GM12892 (cell line): ENCODE measurements at places on chromosomes 4 and X.

GRCh38 chr4:65139998-65140397 is 530.3 kb downstream of the EPHA5 start:
- DNase-seq: no peak

GRCh38 chrX:109918753-109919152 is 84.2 kb upstream of the TMEM164 start:
- DNase-seq: no peak

GRCh38 chrX:43971966-43972961 is 926 bp downstream of the NDP start:
- DNase-seq: no peak

DNA sequence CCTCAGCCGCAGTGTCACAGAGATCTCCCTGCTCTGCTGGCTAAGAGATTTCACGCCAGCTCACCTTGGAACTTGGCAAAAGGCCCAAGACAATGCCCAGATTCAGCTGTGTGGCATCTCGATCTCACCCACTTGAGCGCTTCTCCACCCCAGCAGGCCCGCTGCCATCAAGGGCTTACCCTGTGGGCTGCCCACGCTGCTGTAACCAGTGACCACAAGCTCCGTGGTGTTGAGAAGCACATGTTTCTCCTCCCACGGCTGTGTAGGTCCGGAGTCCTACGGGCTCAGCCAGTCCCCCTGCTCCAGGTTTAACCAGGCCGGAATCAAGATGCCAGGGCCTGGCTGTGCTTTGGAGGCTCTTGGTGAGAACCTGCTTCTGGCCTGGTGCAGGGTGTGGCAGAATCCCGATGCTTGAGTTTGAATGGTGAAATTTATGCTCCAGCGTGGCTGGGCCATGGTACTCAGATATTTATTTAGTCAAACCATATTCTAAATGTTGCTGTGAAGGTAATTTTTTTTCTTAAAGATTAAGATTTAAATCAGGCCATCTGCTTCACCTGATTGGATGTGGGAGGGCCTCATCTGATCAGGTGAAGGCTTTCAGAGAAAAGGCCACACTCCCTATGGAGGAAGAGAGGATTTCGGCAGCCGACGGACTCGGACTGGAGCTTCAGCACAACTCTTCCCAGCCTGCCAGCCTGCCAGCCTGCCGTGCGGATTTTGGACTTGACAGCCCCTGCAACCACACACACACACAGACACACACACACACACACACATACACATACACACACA is 24.8 kb upstream of the ADRA2C start:
- DNase-seq: no peak

DNA sequence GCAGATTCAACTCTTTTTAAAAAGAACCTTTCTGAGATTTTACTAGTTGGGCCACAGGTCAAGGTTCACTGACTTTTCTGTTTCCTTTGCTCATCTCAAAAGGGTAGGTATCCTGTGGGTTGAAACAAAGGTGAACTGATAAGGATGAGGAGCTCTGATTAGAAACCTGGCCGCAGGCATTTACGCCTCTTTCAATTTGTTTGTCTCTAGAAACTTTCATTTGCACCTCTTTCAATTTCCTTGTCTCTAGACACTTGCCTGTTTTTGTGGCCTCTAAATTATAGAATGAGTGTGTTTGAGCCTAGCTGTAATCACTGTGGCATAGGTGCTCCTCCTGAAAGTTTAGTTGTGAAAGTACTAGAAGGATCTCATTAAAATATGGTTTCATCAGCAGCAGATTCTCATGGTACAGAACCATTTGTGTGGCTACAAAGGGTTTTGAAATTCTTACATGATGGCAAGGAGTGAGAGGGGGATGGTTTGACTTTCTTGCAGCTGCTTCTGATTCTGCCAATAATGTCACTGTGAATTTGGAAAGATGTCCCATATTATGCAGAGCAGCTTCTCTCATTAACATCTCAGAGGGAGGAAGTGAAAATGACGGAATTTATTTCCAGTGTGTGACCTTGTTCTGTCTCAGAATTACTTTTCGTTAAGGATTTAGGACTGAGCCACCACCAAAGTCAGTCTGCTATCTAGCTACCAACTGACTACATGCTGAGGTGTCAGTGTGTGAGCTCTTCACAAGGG is 142.2 kb downstream of the SH2D1A start:
- DNase-seq: no peak

DNA sequence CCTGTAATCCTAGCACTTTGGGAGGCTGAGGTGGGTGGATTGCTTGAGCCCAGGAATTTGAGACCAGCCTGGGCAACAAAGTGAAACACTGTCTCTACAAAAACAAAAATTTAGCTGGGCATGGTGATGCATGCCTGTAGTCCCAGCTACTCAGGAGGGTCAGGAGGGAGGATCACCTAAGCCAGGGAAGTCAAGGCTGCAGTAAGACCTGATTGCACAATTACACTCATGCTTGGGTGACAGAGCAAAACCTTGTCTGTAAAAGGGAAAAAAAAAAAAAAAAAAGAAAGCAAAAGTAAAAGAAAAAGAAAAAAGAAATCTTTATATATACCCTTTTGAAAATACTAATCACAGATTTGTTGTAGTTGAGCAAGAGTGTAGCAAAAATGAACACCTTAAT is 801.0 kb upstream of the IGFBP7 start:
- DNase-seq: no peak

DNA sequence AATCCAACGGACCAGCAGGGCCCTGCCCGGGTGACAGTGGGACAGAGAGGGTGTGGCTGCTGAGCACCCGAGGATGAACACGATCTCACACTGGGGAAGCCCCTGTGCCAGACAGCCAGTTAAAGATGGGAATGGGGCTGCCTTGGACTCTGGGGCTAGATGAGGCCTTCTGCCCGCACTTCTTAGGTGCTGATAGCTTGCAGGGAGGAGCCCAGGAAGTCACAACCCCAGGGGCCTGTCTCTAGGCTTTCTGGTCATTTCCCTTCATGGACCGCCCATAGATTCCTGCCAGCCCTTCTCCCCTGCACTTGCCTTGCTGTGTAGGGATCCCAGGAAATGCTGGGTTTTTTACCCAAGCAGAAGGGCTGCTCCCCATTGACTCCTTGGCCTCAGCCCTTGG is 6.2 kb downstream of the ZNF275 start:
- DNase-seq: no peak

- DNase-seq: no peak
Measured at GRCh38 chr4:123446865-123447474, 50.4 kb downstream of the SPRY1 start.

- DNase-seq: no peak
Measured at GRCh38 chr4:87052615-87053014, 117.8 kb downstream of the AFF1 start.

- DNase-seq: no peak
Measured at GRCh38 chrX:23782455-23782854, 518 bp upstream of the SAT1 start.

DNA sequence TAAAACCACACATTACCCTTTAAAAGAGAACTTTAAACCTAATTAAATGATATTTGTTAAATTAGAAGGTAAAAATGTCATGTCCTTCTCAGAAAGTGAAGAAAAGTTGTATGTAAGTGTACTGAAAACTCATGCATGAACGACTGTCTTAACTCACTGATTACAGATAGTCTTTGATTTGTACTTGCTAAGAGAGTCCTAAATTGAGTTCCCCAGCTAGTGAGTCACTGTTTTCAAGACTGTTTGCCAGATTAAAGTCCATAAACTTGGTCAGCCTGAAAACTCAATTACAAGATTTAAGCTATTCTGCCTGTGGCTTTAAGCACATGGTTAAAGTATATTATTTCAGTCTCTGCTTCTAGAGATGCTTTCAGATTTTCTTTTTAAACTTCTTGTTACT is 124.9 kb upstream of the ZCCHC13 start:
- no peak for DNase-seq

DNA sequence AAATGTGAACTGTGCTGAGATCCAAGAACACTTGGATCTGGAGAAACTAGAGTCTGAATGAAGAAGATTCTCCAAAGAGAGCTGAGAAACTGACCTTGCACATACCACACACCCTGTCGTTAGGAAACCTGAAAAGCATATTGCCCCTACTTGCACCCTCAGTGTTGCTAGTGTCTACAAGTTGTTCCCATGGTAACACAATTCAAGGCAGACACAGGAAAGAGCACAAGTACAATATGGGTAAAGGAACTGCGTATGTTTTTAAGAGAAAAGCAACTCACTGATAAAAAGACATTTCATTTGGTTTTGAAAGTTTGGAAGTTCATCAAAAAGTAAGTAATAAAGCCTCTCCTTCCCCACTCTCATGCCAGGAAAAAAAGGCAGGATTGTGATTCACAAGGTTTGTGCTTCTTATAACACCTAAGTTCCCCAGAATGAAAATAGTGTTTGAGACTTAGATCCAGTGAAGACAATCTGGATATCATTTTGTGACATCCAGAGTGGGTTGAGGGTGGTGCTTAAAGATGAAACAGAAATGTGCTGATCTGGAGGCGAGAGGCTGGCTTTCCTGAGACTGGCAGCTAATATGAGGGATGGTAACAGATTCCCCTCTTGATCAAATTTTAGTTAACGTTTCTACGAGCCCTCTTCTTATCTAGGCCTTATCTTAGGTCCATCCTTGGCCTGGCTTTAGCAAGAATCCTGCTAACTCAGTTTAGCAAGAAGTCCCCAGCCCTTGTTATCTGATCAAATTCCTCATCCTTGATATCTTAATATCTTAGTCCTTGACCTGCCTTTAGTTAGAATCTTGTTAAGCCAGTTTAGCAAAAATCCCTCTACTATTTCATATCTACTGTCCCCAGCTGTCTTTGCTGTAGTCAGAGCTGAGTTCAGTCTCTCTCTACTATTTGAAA is 42.3 kb downstream of the NIPAL1 start:
- DNase-seq: no peak

DNA sequence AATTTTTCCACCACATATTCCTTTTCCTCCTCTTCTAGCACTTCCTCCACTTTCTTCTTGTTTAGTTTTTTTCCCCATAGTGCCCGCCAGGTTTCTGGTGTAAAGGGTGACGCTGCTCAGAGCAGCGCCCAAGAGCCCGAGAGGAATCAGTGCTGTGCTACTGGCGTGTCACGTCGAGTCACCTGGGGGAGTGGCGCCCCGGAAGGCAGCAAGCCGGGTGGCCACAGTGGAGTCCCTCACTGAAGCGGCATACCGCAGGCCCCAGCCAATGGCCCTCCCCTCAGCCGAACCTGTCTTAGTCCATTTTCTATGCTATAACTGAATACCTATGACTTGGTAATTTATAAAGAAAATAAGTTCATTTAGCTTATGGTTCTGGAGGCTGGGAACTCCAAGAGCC is 51.5 kb downstream of the SPIN4 start:
- DNase-seq: no peak

- DNase-seq: no peak
Measured at GRCh38 chr4:132062611-132063239, 1086.4 kb upstream of the PCDH10 start.

DNA sequence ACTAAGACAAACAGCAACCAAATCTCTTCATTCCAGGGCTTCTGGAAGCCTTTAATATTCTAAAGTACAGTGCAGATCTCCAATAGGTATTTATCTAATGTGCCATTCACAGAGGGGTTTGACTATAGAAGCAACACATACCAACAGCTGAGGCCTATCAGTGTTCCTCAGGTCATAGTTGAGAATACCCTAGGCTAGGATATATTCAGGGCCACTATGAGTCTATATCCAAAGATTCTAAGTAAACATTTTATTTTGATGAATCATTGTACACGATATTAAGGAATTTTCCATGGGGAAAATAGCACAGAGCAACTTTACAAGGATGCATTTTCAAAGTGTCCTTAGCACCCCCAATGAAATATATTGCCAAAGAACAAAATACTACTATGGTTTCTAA is 9.7 kb downstream of the SMIM10 start:
- DNase-seq: no peak

DNA sequence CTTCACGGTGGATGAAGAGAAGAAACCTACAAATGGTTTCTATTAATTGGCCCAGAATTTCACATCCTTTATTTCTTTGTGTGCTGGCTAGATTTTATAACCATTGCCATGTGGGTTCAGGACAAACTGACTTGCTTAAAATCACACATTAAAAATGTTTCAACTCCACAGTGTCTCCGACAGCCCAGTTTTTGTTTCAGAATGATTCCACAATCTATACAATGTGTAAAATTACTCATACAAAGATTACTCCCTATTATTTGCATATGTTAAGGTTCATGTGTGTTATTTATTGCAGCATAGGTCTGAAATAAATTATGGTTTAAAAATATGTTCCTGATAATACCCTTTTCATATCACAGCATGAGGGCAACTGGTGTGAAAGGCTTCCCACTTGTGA is 20.6 kb downstream of the DCHS2 start:
- DNase-seq: no peak

DNA sequence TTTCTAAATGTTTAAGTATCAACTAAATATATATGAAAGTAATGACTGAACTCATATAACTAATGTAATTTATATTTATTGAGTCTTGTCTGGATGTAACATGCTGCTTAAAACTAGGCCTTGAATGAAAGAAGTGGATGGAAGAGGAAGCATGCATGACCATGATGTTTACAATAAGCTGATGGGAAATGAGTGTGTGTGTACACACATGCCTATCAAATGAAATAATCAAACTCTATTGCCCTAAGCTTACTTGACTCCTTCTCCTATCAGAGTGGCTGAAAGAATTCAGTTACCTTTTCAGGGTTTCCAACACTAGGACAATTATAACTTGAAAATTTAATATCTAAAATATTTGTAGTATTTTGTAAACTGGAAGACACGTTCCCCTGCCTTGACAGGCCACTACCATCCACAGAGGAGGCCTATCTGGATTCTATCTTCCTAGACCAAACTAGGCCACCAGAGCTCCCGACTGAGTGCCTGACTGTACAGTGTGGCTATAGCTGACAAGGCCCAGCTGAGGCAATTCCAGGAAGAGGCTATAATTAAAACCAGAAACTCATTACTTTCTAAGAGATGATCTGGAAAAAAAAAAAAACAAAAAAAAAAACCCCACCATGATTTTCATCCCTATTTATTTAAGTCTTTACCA is 7.6 kb downstream of the ARSJ start:
- DNase-seq: no peak

GRCh38 chr4:48275247-48275646 is 5.6 kb upstream of the TEC start:
- DNase-seq: no peak

- no peak for DNase-seq
Measured at GRCh38 chr4:183284965-183285364, 35.1 kb downstream of the CLDN22 start.

DNA sequence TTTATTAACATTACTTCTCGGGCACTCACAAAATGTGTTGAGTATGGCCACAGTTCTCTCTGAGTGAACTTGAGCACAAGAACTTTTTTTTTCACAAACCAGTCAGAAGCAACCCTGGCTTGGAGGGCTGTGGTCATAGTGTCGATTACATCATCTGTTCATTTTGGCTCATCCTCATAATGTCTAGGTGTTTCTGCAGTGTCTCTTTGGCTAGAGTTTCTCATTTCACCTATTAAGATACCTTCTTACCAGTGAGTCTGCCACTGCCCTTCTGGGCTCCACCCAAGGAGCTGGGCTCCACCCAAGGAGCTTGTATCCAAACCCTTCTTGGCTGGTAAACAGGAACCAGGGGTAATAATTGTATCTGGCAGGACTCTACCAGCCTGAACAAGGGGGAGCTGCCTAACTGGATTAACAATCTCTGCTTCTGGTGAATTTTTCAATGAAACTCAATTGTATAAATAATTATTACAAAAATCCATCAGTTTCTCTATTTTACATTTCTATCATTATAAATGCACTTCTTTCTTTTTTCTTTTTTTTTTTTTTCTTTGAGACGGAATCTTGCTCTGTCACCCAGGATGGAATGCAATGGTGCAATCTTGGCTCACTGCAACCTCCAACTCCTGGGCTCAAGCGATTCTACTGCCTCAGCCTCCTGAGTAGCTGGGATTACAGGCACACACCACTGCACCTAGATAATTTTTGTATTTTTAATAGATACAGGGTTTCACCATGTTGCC is 667.7 kb upstream of the SLIT2 start:
- no peak for DNase-seq

GRCh38 chr4:33940281-33940680 is 2304.0 kb downstream of the ARAP2 start:
- DNase-seq: no peak
